ENCODE measurements at places on chromosomes 1 and 21. TPM values are rescaled to one million over a fixed set of nuclear protein-coding genes. Genes with fewer than 3 reads are reported as not detected.

The LCE6A gene
- not detected for polyA plus RNA-seq

The NTRK1 gene
- 3.1 TPM for polyA plus RNA-seq

The L1TD1 gene
- 4.3 TPM for polyA plus RNA-seq

The LCE3D gene
- polyA plus RNA-seq, result not detected

The SH2D1B gene
- polyA plus RNA-seq, result 0.09 TPM

The HRNR gene
- 0.13 TPM for polyA plus RNA-seq

The FNDC10 gene
- 3.7 TPM for polyA plus RNA-seq

The TTC13 gene
- polyA plus RNA-seq, result 25.9 TPM

The FCGR3B gene
- polyA plus RNA-seq, result not detected

DNA sequence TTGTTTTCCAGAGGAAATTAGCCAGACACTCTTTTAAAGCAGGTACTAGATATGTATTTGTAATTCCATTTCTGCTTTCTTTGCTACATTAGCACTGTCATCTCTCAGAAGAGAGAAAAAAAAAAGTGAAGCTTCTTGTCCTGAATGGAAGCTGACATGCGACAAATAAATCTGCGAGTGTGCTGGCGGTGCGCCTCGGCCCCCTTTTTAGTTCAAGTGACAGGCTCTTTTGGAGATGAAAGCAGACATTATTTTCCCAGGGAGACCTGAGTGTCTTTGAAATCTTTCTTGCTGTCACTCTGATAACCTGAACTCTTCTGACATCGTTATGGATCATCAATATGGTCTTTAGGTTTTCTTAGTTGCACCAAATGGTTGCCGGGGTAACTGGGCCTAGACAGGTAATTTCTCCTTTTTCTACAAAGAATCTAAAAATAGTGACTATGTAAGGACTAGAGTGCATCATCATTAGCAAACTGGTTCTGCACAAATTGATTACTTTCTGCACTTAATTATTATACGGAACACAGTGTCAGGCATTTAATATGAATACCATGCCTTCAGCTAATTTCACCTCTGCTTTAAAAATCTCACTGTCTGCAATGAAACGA lies 478.6 kb downstream of the PCP4 start:
- DNase-seq, result no peak

DNA sequence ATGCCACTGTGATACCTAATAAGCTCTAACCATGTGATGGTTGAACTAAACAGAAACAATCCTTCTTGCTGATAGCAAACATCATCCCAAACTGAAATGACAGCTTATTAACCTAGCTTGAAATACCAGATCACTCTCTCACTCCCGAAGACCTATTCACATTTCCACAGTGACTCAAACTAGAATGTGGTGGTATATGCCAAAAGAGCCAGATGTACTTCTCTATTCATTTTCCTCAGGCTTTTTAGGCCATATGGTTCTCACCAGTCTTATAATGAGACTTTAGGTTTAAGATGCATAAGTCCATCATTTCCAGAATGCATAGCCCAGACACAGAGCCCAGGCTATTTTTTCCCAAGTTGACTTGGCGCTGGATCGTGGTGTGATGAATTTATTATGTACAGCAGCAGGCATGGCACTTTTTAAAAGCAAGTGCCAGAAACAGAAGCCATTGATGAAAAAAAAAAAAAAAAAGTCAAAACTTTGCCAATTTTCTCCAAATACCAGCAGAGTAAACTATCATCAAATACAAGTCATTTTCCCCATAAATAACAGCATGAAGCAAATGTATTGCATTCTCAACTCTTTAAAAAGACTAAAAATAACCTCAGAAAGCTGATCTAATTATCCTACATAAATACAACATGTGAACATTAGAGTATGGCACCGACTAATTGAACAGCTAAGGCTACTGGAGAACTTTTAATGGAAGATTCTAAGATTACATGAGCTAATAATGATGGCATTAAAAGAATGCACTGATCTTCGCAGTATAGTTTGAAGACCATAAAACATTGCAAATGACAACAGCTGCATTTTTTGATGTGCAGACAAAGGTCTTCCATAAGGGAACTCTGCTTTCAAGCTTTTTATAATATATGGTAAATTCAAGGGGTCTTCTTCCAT lies 365.4 kb downstream of the LRRIQ3 start:
- DNase-seq, result no peak

GRCh38 chr1:22410928-22411495 lies 40.6 kb upstream of the ZBTB40 start:
- DNase-seq, result no peak

GRCh38 chr1:74333244-74333643 lies 98.1 kb downstream of the TNNI3K start:
- DNase-seq, result no peak

GRCh38 chr1:202708456-202709275 lies 1.6 kb downstream of the SYT2 start:
- no peak for DNase-seq

GRCh38 chr1:20733360-20733975 lies 965 bp upstream of the SH2D5 start:
- no peak for DNase-seq

DNA sequence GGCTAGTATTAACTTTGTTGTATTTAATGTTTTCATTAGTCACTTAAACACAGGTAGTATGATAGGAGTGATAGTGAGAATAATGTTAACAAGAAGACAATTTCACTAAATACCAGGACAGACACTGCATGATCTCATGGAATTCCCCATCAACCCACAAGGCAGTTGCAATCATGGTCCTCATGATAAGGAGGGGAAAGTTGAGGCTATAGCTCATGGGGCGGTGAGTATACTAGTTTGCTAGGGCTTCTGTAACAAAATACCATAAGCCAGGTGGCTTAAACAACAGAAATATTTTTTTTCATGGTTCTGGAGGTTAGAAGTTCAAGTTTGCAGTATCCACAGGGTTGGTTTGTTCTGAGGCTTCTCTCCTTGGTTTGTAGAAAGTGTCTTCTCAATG lies 115.8 kb downstream of the DSCAM start:
- DNase-seq, result no peak
